Stimulated activated CD8-positive, alpha-beta memory T cell treated with anti-CD3 and anti-CD28 coated beads, Interleukin-4, amount 100 ng/mL, for 1 hour (primary cell): ENCODE measurements at places on chromosomes 11 and 22.

DNA sequence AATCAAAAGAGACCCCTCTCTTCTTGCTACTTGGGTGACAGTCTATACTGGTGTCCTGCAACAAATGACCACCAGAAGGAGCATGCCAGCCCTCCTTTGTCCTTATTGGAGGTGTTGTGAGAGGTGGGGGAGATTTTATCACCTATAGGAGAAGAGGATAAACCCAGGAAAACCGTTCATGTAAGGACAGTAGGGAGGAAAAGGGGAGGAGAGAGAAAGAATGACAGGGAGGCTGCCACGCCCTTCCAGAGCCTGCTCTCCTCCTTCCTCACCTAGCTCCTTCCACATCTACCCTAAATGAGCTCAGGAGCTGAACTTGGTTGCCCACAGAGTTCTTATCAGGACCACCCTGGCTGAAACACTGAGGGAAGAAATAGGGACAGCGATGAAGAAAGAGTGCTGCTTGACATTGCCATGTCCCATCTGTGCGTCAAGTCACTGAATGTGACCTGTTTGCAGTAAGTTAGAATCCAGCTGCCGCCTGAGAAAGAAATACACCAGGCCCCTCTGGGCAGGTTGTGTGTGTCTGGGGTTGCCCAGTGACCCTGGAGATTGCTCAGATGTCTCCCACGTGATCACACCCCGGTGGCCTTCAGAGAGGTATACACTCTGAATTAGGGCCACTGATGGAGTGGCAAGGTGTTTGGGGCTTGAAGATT lies 40.4 kb upstream of the ETS1 start:
- no peak for DNase-seq

GRCh38 chr11:122319691-122320620 lies 203.9 kb upstream of the BLID start:
- DNase-seq = no peak

DNA sequence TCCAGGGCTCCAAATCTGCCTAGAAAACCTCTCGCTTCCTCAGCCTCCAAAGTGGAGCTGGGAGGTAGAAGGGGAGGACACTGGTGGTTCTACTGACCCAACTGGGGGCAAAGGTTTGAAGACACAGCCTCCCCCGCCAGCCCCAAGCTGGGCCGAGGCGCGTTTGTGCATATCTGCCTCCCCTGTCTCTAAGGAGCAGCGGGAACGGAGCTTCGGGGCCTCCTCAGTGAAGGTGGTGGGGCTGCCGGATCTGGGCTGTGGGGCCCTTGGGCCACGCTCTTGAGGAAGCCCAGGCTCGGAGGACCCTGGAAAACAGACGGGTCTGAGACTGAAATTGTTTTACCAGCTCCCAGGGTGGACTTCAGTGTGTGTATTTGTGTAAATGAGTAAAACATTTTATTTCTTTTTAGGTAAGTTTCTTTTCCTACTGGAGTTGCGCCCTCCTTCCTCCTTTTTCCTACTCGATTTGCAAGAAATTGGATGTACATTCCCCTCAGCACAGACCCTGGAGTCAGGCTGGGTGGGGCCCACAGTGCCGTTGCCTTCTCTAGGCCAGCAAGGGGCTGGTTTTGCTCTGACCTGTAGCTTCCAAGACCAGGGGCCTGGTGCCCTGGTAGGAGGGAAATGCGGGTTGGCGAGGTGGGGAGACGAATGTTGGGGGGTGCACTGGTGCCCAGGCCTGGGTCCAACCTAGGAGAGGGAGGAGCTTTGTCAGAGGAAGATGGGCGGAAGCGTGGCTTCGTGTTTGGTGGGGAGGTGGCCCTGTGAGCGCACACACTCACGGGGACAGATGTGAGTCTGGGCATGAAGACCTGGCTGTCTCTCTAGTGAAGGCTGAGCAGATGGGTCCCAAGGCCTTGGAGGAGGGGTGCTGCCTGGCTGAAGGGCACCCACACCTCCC lies 50.6 kb downstream of the ST14 start:
- DNase-seq = no peak

DNA sequence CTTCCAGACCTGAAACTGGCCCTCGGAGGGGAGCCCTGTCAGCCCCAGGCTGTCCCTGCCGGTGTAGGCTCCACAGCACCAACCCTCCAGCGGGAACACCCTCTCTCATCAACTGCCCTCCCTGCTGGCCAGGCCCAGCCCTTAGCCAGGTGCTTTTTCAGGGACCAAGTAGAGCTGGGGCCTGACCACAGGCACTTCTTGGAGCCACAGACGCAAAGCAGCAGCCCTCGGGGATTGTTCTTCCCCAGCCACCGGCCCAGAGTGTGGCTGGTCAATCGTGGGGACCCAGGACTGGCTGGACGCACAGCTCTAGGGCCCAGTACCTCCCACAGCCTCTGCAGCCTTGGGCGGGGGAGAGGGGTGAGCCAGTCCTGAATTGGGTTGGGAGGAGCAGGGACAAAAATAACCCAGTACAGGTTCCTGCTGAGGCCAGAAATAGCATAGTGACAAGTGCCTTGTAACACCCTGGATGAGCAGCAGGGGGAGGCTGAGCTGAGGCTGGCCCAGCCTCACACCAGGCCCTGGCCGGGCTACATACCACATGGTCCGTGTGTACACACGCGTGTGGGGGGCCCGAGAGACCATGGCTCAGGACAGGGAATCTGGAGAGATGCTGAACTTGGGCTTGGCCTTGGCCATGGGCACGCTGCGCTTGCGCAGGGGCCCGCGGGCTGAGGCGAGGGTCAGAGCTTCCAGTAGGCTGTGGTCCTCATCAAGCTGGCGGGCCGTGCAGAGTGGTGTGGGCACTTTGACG lies 2.0 kb downstream of the KCNJ11 start:
- no peak for DNase-seq

GRCh38 chr11:130641876-130642275 lies 193.4 kb downstream of the ADAMTS15 start:
- no peak for DNase-seq

DNA sequence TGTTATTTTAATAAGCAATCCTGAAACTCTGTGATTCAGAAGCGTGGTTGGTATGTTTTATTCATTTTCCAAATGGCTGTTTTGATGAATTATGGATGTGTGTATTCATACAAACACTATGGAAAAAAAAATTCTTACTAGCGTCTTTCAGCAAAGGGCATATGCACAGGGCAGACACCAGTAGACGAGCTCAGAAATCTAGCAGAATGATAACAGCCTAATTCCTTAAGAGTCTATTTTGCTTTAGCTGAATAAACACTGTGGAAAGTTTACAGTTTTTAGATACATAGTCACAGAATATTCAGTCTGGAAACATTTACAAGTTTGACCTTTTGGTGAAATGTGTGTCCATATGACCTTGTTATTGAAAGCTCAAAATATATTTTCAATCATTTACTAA lies 418.8 kb upstream of the LUZP2 start:
- no peak for DNase-seq

DNA sequence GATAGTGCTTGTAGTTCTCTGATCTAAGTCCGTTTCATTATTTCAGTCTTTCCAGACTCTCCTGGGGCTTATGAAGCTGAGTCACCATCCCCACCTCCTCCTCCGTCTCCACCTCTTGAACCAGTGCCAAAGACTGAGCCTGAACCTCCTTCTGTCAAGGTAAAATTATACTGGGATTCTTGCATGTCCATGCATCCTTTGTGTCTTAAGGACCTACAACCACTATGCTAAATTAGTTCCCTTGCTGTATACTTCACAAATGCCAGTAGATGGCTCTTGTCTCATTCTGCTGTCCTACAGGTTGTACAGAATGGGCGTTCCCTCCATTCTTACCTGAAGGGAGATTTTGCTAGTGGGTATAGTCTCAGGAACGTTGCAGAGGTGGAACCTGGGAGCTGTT lies 42.2 kb downstream of the POLD3 start:
- DNase-seq = no peak

DNA sequence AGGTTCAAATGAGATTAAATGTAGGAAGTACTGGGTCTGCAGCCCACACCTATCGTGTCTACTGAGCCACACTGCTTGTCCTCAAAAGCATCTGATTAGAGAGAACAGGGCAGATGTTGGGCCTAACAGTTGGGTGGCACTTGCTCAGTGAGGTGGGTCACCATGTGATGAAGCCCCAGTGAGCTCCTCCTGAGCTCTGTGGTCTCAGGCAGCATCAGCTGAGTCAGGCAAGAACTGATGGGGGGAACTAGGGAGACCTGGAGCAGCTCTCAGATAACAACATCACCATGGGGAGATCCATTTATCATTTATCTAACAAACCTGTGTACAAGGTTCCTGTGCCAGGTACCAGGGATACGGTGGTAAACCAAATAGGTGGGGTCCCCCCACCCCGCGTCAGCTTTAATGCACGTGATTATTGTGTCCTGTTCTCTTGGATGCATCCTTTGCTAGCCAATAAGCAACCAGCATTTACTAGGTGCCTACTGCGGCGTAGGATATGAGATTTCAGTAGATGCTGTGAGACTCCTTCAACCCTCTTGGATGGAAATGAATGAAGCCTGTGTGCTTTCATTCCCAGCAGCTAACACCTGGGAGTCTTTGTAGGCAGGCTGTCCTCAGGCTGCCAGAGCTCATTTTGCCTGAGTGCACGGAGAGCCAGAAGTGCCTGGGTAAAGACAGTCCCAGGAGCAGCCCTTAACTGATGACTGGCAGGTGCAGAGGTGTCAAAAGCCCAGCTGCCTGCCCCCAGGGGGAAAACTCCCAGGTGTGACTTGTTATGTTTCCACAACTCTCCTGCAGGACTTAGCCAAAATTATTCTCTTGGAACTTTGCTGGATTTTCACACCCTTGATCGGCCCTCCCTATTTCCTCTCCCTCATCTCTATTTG lies 73.6 kb upstream of the NARS2 start:
- DNase-seq = no peak

- no peak for DNase-seq
Measured at GRCh38 chr11:64916040-64916774, 802 bp downstream of the ATG2A start.
